Activated naive CD4-positive, alpha-beta T cell treated with Interleukin-2 at 50 U/mL for 16 hours (primary cell): ENCODE measurements at places on chromosomes 2 and 18.

DNA sequence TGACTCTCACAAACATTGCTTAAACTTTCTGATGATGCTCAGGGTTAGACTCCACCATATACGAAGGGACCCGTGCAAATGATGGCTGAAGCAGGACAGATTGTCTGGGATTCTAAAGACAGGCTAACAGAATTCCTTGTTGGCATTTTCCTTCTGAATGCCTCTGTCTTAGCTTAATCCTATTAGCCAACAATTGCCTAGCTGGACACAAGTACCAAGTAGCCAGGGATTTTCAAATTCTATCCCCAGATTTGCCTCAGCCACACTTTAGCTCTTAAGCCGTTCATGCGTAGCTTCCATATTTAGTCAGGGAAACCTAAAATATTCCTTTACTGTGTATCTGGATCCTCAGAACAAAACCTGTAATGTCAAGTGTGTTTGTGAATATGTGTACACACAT is 40.0 kb downstream of the COL4A3 start:
- DNase-seq = no peak

- no peak for DNase-seq
These were observed 1056.6 kb upstream of the CHAC2 start for GRCh38 chr2:52710810-52711618.

- peak; percentile 8 for DNase-seq
These were observed 368.4 kb downstream of the MTX2 start for GRCh38 chr2:176637486-176638166.

- DNase-seq = no peak
These were observed 330.8 kb downstream of the NUP35 start for GRCh38 chr2:183455056-183455455.

DNA sequence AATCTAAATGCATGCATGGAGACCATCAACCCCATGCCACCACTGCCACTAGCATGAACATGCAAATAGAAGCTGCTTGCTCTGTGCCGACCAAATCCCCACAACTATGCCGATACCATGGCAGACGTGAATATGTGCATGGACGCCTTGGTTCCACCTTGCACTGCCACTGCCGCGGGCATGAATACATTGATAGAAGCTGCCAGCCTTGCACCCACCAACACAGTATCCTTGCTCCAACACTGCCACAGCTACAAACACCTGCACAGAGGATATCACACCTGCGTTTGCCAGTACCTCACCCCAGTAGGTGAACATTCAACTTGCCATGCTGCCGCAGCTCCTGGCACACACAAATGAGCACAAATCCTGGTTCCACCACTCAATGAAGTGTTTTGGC is 527.4 kb upstream of the REG3G start:
- DNase-seq = no peak

DNA sequence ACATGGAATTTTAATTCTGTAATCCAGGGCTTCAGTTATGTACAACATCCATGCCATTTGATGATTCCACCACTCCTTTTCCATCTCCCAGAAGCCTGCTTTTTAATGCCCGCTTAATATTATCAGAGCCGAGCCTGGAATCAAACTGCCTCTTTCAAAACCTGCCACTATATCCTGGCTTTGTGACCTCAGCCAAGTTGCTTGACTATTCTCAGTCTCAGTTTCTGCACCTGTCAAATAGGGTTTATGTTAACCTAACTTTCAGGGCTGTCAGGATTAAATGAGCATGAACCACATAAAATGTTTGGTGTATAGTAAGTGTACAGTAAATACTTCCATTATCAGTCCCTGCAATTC is 108.7 kb downstream of the XRCC5 start:
- DNase-seq = no peak

GRCh38 chr2:44295633-44296359 is 20.5 kb downstream of the SLC3A1 start:
- no peak for DNase-seq

DNA sequence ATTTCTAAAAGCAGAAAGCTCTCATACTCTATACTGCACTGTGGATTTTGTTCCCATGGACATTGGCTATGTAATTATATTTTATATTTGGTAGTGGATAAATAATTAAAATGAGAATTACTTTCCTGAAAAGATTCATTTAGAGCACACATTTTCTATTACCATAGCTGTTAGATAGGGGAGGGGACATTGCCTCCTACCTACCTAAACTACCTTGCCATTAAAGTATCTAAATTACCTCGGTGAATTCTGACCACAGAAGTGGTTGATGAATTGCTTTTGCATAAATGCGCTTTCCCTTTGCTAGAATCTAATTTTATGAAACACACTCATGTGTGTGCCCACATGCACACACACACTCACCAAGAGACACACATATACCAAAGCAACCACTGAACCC is 329.1 kb downstream of the MTX2 start:
- DNase-seq = no peak

DNA sequence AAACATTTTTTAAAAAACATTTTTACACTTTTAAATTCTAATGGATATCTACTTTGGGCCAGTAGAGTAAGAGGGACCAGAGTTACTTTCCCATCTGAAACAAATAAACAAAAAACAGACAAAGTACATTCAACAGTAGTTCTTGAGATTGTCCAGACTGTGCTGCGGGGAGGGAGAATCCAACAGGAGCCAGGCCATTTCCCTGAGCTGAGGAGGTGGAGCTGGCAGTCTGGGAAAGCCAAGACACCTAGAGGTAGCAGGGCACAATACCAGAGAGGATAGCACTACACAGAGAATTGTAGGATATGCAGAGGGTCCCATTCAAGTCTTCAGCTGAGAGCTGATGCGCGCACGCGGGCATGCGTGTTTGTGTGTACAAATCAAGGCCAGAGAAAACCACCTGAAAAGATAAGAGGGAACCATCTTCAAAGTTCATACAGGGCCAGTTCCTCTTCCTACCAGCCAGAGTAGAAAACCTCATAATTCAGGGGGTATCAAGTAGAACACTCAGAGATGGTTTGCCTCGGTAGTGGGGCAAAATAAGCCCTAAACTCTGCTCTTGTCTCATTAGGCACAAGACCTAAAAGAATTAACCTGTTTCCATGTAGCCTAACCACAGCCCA is 44.0 kb downstream of the PTRHD1 start:
- DNase-seq = no peak

DNA sequence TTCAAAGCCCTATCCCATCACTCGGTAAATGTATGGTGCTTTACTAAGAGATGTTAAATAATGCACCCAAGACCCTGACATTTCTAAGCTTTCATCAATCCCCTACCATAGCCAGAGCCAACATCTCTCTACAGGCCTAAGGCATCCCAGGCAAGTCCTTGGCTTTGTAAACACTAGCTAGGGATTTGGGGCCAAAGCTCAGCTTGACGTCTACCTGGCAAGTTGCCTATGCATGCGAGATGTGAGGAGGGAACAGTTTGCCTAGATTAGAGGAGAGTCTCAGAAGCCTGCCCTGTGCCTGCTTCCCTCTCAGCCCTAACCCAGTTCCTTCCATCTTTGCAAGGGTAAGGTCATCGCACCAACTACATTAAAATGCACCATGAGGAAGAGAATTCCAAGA is 221.5 kb upstream of the NCKAP5 start:
- DNase-seq = no peak

- no peak for DNase-seq
These were observed 158.8 kb upstream of the SMIM21 start for GRCh38 chr18:75586130-75586889.

- DNase-seq = no peak
These were observed 30.3 kb downstream of the TANC1 start for GRCh38 chr2:158998551-158999248.

- DNase-seq = no peak
These were observed 194.0 kb downstream of the VWC2L start for GRCh38 chr2:214604861-214605260.

DNA sequence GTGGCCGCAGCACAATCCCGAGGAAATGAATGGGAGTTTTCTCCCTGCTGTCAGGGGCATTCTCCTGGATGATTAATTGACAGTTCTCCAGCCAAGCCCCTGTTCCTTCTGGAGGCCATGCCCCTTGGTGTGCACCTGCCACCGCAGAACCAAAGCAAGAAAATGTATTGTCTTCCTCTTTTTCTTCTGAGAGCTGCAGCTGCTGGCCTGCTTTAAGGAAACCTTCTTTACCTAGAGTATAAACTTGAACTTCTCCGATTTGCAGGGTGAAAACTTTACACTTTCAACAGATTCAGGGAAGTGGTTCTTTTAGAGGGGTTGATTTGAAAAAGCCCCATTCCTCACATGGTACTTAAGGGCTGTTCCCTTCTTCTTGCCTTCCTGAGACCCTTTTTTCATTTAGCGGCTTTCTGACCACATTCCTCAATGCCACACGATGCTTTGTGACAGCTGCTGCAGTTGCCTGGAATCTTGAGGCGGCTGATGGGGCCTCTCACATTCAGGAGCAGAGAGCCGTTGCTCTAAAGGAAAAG is 402.8 kb downstream of the TXNL1 start:
- DNase-seq = no peak

DNA sequence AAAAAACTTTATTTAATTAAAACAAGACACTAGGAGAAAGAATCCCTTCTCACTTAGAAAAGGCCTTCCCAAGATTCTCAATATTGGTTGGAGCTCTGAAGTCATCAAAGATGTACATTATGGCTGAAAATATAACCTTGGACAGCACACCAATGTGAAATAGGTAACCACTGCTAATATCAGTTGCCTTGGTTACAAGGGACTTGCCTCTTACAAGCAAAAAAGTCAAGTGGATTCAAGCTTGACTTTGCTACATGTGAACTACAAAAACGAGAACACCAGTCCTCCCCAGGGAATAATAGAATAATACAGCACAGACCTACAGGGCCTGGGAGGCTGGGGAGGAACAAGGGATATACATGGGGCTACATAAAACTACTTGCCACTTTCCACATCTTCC is 46.1 kb downstream of the NABP1 start:
- no peak for DNase-seq

DNA sequence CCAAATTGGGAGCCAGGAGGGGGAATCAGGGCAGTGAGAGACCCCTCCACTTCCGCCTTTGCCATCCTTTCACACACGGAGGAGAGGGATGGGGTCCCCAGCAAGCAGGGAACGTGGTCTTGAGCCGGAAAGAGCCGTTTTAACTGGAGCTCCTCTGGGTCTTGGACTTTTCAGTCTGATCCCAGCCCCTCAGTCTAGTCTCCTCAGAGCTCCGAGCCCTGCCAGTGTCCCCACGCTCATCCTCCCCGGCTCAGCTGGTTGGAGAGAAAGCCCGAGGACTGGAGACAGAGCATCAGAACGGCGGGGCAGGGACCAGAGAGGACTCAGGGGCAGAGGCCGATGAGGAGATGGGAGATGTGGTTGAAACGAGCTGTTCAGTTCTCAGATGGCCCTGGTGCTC is 26.1 kb upstream of the OTOF start:
- no peak for DNase-seq

GRCh38 chr2:225756198-225756597 is 356.7 kb downstream of the NYAP2 start:
- DNase-seq = no peak

DNA sequence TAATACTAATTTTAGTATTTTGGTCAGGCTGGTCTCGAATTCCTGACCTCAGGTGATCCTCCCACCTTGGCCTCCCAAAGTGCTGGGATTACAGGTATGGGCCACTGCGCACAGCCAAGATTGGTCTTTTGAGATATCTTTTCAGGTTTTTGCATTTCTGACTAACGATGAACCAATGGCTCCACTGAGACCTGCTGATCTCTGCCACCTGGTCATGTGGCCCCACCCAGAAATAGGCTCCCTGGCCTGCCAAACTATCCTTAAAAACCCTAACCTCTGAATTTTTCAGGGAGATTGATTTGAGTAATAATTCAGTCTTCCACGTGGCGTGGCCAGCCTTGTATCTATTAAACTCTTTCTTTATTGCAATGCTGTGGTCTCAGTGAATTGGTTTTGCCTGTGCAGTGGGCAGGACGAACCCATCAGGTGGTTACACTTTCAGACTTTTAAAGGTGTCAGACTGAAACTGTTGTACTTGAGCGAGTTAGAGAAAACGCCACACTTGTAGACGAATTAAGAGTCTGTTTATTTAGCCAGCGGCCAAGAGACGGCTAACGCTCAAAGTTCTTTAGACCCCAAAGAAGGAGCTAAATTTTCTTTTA is 85.8 kb upstream of the MSH6 start:
- DNase-seq = no peak

DNA sequence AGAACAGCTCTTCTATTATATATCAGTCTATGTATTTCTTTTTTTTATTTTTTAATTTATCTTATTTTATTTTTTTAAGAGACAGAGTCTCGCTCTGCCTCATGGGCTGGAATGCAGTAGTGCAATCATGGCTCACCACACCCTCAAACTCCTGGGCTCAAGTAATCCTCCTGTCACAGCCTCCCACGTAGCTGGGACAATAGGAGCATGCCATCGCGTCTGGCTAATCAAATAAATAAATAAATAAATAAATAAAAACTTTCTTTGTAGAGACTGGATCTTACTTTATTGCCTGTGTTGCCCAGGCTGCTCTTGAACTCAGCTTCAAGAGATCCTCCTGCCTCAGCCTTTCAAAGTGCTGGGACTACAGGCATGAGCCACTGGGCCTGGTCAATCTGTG is 117.0 kb downstream of the RBMS1 start:
- no peak for DNase-seq

- no peak for DNase-seq
These were observed 368.7 kb downstream of the ZNF516 start for GRCh38 chr18:76126327-76126726.

GRCh38 chr2:211351987-211352386 is 795.6 kb downstream of the CPS1 start:
- no peak for DNase-seq

DNA sequence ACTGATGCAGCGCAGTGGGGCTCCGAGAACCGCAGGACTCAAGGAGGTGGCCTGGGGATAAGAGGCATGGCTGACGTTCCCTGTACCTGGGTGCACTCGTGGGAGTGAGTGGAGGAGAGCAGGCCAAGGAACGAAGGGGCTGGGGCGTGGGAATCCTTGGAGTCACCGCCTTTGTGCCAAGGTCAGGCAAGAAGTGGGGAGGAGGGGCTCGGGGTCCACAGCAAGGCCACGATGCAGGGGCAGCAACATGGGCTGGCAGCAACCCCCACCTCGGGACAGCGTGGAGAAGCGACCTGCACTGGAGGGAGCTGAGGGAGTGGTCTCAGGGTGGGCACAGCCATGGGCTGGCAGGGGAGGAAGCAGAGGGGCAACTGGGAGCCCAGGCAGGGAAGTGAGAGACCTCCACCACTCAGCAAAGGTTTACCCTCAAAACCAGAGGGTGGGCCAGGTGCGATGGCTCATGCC is 18.6 kb downstream of the ARID5A start:
- no peak for DNase-seq

DNA sequence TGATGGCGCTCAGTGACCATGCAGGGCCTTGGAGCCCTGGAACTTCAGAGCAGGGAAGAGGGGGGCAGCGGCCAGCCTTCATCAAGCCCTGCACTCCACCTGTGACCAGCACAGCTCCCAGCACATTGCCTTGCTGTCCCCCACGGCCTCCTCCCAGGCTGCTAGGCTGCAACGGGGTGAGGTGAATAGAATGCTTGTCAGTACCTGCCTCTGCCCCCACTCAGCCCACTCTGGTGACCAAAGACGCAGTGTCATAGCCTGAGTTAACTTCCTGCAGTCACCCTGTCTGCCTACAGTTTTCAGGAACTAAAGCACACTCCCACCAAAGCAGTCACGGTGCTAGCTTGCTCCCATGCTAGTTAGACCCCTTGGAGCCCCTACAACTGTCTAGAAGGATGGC is 72.1 kb downstream of the STPG4 start:
- DNase-seq = no peak
